ENCODE measurements at places on chromosomes 7 and 10.

- DNase-seq: no peak
These were observed 77.7 kb downstream of the OTUD1 start for GRCh38 chr10:23516530-23516929.

- DNase-seq: no peak
These were observed 333.7 kb downstream of the GFRA1 start for GRCh38 chr10:115939101-115939854.

DNA sequence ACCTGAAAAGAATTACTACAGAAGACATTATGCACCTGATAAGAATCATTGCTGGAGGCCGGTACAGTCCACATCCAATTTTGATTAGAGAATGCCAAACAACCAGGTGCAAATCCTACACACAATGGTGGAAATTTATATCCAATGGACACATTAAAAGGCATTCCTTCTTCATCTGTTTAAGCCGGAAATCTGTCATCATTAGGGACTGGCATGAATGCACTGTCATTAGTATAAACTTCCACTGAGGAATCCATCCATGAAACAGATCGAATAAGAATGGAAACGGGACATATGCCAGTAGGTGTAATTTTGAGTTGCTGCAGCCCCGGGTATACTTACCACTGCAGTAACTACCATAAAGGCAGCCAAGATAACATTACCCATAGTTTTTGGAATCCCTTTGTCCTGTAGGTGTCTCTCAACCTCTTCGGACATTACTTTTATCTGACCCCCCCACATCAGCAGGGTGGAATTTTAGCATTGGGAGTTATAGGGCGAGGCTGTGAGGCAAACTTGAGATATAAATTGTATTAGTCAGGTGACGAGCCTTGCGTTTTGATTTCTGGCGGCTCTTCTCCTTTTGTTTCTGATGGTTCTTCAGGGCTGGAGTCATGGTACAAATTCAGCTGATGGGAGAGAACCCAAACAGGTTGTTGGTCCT, 36.5 kb upstream of the AKR1C2 start:
- DNase-seq: no peak

GRCh38 chr10:60878224-60878623, 65.8 kb downstream of the RHOBTB1 start:
- DNase-seq: no peak

GRCh38 chr7:128309976-128310375, 33.7 kb downstream of the RBM28 start:
- no peak for DNase-seq

DNA sequence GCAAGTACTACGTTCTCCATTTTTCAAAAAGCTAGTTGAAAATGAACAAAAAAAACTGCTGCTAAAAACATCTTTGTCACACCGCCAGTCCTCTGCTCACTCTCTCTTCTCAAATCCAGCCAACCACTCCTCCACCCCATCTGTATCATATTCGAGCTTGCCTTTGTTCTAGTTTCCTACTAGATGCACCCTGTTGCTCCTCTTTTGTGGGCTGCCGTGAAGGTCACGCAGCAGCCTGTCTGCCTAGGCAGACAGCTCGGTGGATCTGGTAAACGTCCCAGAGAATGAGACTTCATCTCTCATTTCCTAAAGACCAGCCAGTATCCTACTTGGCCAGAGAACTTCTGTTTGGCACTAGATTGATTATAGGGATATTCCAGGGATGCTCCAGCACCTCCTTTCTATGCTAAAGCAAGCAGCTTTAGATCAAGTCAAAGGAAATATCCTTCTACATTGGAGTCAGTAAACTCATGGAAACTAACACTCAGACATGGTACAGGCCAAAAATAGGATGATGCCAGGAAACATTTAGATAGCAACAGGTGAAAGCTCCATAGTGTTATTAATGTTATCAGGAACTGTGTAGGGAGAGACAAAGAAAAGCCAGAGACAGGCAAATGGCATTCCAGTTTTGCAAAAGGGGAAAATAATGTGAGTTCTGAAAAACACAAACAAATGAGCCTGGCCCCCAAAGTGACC, 8.7 kb upstream of the PLXNA4 start:
- DNase-seq: no peak

DNA sequence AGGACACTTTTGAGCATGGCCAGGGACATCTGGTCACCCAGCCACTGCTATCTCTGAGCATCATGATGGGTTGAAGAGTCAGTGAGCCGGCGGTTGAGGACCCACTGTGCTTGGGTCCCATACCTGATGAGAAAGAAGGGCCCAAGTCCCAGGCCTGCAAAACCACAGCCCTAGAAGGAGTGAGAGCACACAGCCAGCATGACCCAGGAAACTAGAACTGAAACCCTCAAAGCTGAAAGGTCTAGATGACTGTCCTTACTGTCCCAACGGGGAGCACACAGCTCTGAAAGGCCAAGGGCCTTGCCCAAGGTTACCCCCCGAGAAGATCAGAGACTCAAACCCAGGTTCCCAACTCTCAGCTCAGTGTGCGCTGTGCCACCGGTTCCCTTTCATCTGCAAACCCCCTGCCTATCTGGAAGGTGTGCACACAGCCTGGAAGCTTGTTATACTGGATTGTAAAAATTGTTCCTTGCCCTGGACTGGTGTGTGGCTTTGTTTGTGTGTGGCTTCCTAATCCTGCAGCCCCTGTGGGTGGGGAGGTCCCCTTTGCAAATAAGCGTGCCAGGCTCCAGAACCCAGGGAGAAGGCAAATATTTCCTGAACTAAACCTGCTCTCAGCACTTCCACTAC, 22.6 kb upstream of the PSAP start:
- no peak for DNase-seq

Measured in stimulated activated CD8-positive, alpha-beta memory T cell treated with anti-CD3 and anti-CD28 coated beads, Interleukin-4, amount 100 ng/mL, for 1 hour (primary cell).